ENCODE measurements at places on chromosomes 6 and 20.

GRCh38 chr6:80143419-80143937, 37.0 kb downstream of the BCKDHB start:
- no peaks in the 10 kb centered on the region for H3K4me1 ChIP-seq
- H3K4me3 ChIP-seq = no peak overlapping the region
- H3K36me3 ChIP-seq = peaks cover 48% of the 10 kb centered on the region
- DNase-seq = no peak
- no peaks in the 10 kb centered on the region for H3K27me3 ChIP-seq

DNA sequence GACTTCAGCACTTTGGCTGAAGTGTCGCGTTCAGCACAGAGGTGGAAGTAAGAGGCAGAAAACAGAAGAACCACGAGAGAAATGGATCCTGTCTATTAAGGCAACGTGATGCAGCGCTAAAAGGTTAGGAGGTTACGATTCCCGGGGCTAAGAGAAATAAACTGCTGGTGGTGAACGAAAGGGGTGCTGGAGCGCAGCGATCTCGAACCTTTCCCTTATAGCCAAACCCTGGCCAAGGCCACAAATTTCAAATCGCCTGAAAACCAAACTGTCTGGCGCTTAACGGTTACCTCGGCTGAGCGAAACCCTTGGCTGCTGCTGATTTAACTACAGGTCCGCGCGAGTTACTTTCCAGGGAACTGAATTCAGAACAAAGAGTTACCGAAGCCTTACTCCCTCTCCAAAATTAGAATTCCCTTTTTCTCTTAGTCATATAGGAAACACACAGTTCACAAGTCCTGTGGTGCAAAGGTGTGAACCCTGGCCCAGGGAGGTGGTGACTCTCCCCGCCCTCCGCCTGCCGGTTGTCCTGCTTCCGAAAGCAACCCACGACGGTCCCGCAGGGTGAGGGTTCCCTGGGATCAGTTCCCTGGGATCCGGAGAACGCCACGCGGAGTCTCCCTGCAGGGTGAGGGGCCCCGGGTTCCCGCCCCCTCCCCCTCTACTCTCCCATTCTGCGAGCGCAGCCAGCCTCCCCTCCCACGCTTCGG, 1.3 kb upstream of the SLC35D3 start:
- H3K27me3 ChIP-seq = peaks cover 15% of the 10 kb centered on the region
- H3K4me3 ChIP-seq = peak overlapping the region; percentile 79
- no peak for DNase-seq
- H3K4me1 ChIP-seq = peaks cover 32% of the 10 kb centered on the region
- peaks cover 18% of the 10 kb centered on the region for H3K36me3 ChIP-seq

- peaks cover 36% of the 10 kb centered on the region for H3K4me1 ChIP-seq
- H3K36me3 ChIP-seq = peaks cover 2% of the 10 kb centered on the region
- H3K27me3 ChIP-seq = no peaks in the 10 kb centered on the region
- DNase-seq = peak; percentile 54
Observed at GRCh38 chr6:27757307-27757706, 154.9 kb downstream of the OR2B2 start.

GRCh38 chr6:10205120-10205519, 209.8 kb downstream of the TFAP2A start:
- DNase-seq = no peak
- H3K27me3 ChIP-seq = peaks cover 9% of the 10 kb centered on the region
- no peaks in the 10 kb centered on the region for H3K36me3 ChIP-seq

DNA sequence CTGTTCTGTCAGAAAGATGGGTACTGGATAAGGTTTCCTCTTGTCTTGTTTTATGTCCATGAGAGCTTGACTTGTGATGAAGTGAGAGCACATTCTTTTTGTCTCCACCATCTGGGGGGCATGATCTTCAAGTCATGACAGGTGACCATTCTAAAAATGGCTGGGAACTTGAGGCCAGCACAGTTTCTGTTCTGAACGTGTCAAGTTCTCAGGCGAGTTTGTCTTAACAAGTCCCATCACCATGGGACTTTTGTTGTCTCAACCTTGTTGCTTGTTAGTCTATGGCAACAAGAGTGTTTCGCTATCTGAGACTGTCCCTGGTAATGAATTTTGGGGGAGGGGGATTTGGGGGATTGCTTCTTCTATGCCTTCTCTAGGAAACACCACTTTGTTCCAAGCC, 25.6 kb upstream of the ENPP4 start:
- no peak for DNase-seq
- H3K27me3 ChIP-seq = no peaks in the 10 kb centered on the region
- H3K36me3 ChIP-seq = peaks cover 24% of the 10 kb centered on the region
- H3K4me3 ChIP-seq = no peak overlapping the region
- peaks cover 2% of the 10 kb centered on the region for H3K4me1 ChIP-seq

GRCh38 chr20:58875541-58876134, 23.1 kb downstream of the GNAS start:
- H3K4me3 ChIP-seq = no peak overlapping the region
- peaks cover 1% of the 10 kb centered on the region for H3K27me3 ChIP-seq
- H3K4me1 ChIP-seq = peaks cover 10% of the 10 kb centered on the region
- H3K36me3 ChIP-seq = no peaks in the 10 kb centered on the region
- no peak for DNase-seq

- DNase-seq = no peak
- H3K27me3 ChIP-seq = no peaks in the 10 kb centered on the region
- H3K4me3 ChIP-seq = no peak overlapping the region
- no peak overlapping the region for H3K27ac ChIP-seq
Observed at GRCh38 chr20:31788578-31788977, 30.6 kb upstream of the MYLK2 start.

DNA sequence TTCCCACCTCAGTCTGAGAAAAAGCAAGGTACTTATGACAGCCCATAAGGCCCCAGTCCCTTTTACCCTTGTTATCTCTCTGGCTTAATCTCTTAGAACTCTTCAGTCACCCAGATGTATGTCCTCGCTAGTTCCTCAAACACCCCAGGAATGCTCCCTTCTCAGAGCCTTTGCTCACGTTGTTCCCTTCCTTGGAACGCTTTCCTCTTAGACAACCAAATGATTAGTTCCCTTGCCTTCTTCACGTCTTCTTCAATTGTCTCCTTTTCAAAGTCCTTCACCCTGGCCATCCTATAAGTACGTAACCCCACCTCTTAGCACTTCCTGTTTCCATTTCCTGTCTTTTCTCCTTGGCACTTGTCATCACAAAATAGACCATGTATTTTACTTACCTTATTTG, 1.1 kb upstream of the APOBEC2 start:
- peaks cover 11% of the 10 kb centered on the region for H3K36me3 ChIP-seq
- H3K27me3 ChIP-seq = no peaks in the 10 kb centered on the region
- H3K4me1 ChIP-seq = peaks cover 18% of the 10 kb centered on the region

DNA sequence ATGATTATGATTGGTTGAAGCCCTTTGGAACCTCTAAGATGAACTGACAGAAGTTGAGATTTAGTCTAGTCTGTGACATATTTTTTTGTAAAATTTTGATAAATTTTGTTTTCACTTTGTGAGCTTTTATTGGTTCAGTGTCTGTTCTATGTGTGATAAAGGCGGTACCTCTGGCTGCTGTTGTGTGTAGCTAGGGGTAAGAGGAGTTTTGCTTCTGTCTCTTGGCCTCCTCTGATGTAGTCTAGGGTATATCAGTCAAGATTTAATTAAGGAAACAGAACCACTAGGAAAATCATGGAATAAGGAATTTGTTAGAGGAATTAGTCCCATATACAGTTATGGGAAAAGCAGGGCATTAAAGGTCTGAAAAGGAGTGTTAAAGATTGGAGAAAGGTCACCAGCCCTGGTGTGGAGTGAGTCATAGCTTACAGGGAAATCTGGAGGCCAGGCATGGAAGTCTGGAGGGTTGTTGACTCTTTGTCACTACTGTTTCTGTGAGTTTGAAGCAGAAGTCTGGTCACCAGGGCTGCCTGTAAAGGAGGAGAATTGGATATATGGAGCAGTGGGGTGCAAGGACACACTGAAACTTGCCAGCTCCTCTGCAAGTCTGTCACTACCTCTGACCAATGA, 28.5 kb downstream of the CDC5L start:
- H3K36me3 ChIP-seq = peaks cover 88% of the 10 kb centered on the region
- H3K27me3 ChIP-seq = no peaks in the 10 kb centered on the region
- no peak overlapping the region for H3K4me3 ChIP-seq
- peaks cover 45% of the 10 kb centered on the region for H3K4me1 ChIP-seq
- no peak for DNase-seq
- no peak overlapping the region for H3K27ac ChIP-seq

- no peak overlapping the region for H3K4me3 ChIP-seq
- DNase-seq = no peak
- no peaks in the 10 kb centered on the region for H3K4me1 ChIP-seq
- no peak overlapping the region for H3K27ac ChIP-seq
Observed at GRCh38 chr6:77561768-77562314, 91.0 kb upstream of the MEI4 start.

GRCh38 chr6:137777687-137778075, 89.4 kb upstream of the TNFAIP3 start:
- no peaks in the 10 kb centered on the region for H3K4me1 ChIP-seq
- no peak overlapping the region for H3K27ac ChIP-seq
- DNase-seq = no peak
- H3K36me3 ChIP-seq = no peaks in the 10 kb centered on the region

GRCh38 chr6:89021629-89022028, 58.2 kb upstream of the RNGTT start:
- no peaks in the 10 kb centered on the region for H3K4me1 ChIP-seq
- DNase-seq = no peak
- H3K36me3 ChIP-seq = peaks cover 6% of the 10 kb centered on the region
- no peak overlapping the region for H3K27ac ChIP-seq
- no peaks in the 10 kb centered on the region for H3K27me3 ChIP-seq
